ENCODE measurements at places on chromosomes 13 and 19. TPM values are rescaled to one million over a fixed set of nuclear protein-coding genes. Genes with fewer than 3 reads are reported as not detected.

- peak; percentile 28 for DNase-seq
These were observed 120.8 kb upstream of the ZNF507 start for GRCh38 chr19:32224371-32225244.

GRCh38 chr13:32822771-32823170 lies 193.5 kb upstream of the KL start:
- no peak for DNase-seq

GRCh38 chr19:47541518-47541917 lies 26.7 kb upstream of the NAPA start:
- no peak for DNase-seq

DNA sequence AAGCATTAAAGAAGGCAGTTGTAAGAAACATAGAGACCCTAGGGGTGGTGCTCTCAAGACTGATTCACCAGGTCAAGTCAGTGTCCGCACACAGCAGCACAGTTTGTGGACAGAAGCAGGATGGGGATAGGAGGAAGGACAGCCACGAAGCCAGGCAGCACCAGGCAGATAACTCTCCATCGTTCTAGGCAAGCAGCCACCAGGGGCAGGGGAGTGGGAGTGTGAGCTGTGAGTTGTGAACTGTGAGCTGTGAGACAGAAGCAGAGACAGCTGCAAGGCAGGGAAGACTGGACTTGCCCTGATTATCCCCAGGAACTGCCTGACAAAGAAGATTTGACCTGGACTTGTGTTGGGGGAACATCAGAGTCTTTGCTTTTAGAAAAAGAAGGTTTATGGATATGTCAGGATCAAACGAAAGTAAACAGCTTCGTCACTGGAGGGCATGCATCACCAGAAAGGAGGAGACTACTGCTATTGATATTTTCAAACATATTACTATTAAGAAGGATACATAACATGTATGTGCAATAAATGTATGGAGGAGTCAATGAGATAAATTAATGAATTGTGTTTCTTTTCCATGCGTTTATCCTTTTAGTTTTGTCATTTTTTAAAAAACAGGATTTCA lies 286.1 kb downstream of the IRS2 start:
- no peak for DNase-seq

- DNase-seq = peak; percentile 69
These were observed 179.8 kb upstream of the RFC3 start for GRCh38 chr13:33637978-33638743.

- DNase-seq = no peak
These were observed 1.7 kb downstream of the SLAIN1 start for GRCh38 chr13:77699059-77699680.

Gene C19orf18
- not detected for total RNA-seq

All from fibroblast of the aortic adventitia (primary cell).